ENCODE measurements at places on chromosomes 11 and 22.

GRCh38 chr11:18794956-18795355 is 3.4 kb upstream of the PTPN5 start:
- DNase-seq = no peak

DNA sequence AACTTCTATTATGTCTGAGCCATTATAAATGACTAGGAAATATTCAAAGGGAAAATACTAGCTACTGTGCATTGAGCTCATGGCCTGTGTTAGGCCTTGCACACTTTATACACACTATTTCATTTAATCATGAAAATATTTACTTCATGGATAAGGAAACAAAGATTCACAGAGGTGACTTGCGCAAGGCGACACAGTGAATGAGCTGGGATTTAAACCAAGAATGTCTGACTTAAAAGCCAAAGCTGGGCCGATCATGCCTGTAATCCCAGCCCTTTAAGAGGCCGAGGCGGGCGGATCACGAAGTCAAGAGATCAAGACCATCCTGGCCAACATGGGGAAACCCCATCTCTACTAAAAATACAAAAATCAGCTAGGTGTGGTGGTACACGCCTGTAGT is 231.5 kb downstream of the MIAT start:
- no peak for DNase-seq

DNA sequence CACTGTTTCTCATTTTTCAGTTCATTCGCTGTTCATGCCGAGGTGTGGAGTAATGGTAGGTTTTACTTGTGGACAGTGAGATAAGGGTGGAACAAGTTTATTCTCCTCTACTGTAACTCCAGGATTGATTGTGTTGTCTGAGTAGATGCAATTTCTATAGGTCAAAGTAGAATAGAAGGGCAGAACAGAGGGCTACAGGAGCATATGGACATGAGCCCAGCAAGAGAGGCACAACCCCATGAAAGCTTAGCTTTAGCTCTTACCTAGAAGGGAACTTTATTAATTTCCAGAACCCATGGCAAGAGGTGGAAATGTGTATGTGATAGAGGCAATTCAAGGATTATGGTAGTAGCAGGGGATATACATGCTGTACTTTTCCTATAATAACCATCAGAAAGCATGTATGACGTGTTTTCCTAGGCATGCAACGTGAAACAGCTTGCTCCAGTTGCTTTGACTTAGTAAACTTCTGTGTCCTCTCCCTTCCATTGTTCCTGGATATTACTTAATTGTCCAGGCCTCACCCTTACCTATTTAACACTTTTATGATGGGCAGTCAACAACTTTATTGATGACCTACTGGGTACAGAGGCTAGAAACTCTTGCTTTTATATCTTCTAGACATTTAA is 13.8 kb upstream of the SLC37A2 start:
- no peak for DNase-seq

GRCh38 chr11:33043221-33043830 is 4.0 kb downstream of the TCP11L1 start:
- DNase-seq = no peak

DNA sequence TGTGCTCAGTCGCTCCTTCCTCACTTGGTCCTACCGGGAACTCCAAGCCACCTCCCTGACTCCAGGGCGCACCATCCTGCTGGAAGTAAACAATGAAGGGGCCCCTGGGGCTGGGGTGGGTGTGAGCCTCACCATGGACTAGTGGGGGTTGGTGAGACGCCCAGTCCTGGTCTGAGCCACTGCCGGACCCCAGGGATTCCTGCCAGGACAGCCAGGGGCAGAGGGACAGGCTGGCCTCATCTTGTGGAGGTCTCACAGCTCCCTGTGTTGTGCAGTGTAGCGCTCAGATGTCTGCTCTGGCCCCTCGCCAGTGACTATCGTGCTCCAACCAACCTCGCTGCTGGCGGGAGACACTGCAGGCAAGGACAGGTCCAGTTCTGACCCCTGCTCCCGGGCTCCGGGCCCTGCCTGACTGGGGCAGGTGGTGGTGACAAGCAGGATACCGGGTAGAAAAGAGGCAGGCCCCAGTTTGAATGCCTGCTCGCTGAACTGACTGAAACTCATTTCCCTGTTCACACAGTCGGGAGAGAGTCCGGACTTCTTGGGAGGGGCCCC is 1021.4 kb downstream of the BRD1 start:
- DNase-seq = no peak

GRCh38 chr22:24497841-24498258 is 2.7 kb downstream of the UPB1 start:
- no peak for DNase-seq

DNA sequence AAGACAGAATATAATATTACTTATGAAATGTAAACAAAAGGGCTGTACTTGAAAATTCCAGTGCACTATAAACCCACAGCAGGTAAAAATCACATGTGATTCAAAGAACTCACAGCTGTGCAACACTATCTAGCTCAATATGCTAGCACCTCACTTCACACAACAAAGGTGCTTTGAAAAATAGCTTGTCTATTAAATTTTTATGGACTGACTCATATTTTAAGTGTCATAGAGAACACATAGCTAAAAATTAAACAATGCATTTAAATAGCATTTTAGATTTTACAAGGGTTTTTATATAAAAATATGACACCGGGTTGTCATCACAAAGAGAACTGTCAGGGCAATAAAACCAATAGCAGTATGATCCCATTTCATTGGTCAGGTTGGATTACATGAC is 1390.5 kb upstream of the TENM4 start:
- no peak for DNase-seq

DNA sequence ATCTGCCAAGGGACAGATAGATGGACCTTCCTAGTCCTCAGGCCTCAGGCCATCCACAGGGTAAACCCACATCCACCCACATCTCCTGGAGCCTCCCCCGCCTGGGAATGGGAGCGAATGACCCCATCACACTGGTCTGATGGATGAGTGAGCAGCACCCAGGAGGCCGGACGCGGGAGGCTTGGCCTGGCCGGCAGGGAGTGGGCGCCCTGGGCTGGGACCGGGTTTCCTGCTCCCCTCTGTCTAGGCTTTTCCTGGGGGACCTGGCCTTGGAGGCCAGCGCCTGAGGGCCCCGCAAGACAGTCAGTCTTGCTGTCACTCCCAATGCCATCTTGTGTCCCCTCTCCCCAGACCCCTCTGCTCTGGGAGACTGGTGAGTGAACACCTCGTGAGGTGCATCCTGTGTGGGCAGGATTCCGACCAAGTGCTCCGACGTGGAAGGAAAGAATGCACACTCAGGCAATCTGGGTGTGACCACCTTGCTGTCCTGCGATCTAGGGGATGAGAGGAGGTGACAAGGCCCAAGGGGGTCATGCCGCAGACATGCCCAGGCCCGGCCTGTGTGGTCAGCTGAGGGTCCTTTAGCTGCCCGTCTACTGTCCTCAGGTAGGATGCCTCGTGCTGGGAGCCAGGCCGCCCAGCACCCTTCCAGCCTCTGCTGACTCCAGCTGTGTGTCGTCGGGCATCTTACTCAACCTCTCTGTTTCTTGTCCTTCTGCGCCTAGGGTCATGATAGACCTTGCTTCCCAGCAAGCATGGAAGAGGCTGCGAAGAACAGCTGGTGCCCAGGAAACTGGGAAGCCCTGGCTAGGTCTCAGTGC is 26.5 kb upstream of the WNT7B start:
- DNase-seq = no peak

GRCh38 chr11:118979434-118979833 is 7.9 kb downstream of the FOXR1 start:
- no peak for DNase-seq

- no peak for DNase-seq
Measured at GRCh38 chr22:32325416-32325801, 32.3 kb upstream of the RFPL3 start.

DNA sequence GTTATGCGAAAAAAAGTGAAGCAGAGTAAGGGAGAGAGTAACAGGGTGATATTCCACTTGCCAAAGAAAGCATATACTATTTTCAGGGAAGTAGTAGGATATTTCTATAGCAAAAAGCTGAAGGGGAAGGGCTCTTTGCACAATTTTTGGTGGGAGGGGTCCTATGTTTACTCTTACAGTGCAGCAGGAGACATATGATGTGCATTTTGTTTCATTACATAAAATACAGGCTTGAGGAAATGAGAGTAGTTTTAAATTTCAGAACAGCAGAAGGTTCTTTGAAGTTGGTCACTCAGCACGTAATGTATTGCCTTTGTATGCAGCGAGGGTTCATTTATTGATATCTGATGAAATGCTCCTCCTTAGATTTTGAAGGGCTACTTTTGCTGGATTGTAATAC is 3.1 kb upstream of the PIK3IP1 start:
- DNase-seq = no peak

DNA sequence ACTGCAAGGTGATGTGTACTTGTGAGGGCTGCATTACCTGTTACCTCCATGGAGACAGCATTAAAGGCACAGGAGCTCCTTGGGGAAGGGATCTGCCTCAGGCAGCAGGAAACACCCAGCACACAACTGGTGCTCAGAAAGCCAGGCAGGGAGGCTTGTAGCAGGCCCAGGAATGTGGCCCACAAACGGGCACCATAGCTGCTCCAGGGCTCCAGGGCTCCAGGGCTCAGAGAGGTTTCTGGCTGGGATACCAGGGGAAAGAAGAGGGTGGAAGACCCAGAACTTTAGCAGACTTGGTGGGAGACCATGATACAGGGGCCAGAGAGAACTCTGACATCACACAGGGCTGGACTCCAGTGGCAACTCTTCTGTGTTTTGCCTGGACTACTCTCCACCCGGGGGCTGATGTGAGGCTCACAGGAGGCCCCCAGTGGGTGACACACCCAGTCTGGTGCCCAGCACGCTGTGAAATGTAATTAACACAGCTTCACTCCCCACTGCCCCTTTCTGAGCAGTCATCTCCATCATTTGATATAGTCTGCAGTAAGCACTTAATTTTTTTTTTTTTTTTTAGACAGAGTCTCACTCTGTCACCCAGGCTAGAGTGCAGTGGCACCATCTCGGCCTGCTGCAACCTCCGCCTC is 14.7 kb upstream of the SULT4A1 start:
- no peak for DNase-seq

DNA sequence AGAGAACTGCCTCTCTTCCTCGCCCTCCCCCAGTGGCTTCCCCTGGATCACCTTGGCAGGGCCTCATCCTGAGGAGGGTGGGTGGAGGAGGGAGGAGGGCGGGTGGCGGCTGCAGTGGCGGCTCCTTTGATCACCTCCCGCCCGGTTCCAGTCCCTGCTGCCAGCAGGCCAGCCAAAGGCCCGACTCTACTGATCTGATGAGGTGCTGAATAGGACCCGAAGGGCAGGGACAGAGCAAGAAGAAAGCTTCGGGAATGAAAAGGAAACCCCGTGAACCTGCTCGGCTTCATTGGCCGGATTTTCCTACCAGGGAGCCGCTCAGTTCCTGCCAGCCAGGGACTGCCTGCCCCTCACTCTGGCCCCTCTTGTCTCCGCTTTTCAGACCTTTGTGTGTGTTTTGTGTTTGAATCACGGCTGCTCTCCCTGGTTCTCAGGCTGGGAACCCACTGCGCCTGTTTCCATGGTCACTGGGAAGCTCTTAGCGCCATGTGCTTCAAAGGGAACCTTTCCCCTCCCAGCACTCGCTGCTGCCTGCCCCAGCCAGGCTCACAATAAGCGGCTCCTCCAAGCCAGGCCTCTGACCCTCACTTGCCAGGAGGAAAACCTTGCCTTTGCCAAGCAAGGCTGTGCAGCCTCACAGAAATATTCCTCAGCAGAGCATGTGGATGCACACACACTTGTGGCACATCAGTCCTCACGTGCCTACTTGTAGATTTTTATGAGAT is 56.8 kb downstream of the C22orf31 start:
- DNase-seq = no peak

DNA sequence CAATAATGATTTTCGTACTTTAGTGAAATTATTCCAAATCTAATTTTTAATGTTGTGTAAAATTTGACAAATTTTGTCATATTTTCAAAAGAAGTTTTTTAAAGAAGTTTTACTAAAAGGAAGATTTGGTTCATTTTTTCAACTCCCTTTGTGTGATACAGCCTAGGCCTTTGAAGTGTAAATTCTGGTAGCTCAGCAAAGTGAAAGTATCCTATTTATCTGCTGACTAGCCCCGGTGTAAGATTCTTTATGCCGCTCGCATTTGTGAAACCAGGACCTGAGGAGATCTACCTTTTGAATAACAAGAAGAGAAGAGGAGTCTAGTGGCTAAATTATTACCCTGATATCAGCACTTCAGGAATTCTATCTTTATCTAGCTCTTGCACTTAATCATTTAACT is 177.4 kb downstream of the JRKL start:
- DNase-seq = no peak

DNA sequence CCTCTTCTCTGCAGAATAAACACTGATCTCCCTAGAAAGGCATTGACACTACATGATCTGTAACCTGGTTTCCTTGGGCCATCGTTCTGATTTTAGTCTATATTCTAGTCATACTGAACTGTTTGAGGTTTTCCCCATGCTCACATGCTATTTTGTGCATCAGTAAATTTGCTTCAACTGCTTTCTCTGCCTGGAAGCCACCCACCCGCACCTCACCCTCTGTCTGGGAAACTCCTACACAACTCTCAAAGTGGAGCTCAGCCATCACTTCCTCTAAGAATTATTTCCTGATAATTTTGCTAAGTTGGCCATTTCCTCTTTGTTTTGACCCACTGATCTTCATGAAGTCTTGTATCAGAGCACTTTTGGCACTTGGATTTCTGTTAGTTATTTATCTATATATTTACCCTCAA is 36.1 kb downstream of the MMP20 start:
- DNase-seq = peak; percentile 19

- DNase-seq = no peak
Measured at GRCh38 chr22:47193606-47194329, 431.3 kb downstream of the TBC1D22A start.

DNA sequence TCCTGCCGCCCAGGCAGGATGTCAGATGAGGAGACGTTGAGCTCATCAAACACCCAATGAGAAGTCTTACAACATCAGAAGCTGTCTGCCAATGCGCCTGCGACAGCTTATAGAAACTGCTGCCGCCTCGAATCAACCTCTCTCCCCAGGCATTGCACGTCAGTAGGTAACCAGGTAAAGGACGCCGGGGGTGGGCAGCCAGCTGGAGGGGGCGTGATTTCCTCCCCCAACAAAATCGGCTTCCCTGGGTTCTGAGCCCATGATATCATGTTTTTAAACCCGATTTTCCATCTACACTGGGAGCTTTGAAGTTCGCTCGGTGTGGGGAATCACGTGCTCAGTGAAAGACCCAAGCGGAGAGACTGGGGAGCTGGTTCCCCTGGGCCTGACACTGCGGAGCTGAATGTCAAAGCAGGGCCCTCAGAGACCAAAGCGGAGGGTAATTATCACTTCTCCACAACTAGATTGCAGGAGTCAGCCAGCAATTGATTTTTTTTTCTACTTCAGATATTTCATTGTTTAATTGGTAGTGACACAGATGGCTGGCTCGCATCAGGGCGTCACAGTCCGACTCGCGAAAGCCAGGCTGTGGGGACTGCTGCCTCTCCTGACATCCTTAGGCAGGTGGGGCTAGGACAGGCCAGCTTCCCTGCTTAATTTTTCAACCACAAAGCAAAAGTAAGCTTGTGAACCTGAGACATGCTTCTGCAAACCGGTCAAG is 15.4 kb downstream of the FAM83F start:
- no peak for DNase-seq

GRCh38 chr22:44200451-44200850 is 19.7 kb downstream of the PARVG start:
- DNase-seq = no peak

- DNase-seq = no peak
Measured at GRCh38 chr11:76007166-76007565, 192.2 kb downstream of the UVRAG start.

- peak; percentile 14 for DNase-seq
Measured at GRCh38 chr22:16970446-16970845, 37.6 kb downstream of the GAB4 start.
